T47D (cell line): ENCODE measurements at places on chromosomes 13 and 19.
A peak's percentile ranks its signal among the peaks of the same experiment; 100 is the strongest.

DNA sequence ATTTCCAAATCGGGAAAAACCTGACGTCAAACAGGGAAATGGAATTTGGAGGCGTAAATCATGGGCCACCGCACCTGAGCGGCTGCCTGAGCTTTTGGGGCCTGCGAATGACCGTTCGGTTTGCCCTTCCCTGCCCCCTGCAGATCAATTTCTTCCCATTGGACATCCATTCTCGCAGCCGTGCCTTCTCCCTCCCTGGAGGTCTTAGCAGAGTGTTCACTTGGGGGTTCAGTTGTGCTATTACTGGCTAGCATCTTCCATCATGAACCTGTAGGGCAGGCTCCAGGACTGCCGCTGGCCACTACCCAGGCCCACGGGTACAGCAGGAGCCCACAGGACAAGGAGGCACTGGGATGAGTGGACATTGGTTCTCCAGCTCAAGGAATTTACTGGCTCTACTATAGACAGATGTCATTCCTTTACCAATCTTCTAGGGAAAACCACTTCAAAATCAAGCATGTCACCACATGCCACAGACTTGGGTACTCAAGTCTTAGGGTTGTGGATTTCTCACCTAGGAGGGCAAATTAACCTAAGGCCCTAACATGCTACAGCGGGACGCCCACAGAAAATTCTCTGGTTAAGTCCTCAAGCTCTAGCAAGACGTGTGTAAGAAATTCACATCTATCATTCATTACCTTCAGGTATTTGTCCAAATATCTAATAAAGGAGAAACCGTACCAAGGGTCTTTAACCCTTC lies 75.5 kb downstream of the COL4A1 start:
- no peak for DNase-seq

- no peak for DNase-seq
These were observed 48.6 kb upstream of the PCDH8 start for GRCh38 chr13:52896827-52897659.

DNA sequence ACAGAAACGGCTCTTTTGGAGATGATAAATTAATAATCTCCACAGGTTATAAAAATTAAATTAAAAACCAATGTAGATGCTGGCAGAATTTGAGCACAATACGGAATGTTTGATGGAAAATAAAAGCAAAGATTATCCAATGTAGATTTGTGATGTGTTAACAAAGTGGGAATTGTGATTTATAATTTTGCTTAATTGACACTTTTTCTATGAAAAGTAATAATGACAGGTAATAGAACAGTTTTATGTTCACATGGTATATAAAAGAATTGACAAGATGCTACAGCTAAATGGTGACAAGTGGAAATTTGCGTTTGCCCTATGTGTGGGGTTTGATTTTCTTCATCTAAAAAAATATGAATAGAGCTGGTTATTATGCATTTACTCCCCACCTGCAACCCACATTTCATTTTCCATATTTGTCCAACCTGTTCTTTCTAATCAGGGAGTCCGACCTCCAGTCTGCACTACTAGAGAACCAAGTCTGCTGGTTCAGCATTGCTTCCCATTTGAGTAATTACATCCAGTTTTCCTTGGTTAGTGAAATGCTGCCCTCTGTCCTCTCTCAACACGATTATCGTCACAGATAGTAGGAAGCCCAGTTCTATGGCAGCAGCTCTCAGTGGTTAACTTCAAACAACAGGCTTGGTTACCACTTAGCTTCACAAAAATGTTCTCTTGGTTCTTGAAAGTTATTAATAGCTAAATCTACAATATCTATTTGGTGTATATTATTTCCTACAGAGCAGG lies 61.4 kb upstream of the SLITRK1 start:
- DNase-seq, result peak; percentile 3

- DNase-seq, result no peak
These were observed 3.0 kb downstream of the TM6SF2 start for GRCh38 chr19:19269952-19270694.

DNA sequence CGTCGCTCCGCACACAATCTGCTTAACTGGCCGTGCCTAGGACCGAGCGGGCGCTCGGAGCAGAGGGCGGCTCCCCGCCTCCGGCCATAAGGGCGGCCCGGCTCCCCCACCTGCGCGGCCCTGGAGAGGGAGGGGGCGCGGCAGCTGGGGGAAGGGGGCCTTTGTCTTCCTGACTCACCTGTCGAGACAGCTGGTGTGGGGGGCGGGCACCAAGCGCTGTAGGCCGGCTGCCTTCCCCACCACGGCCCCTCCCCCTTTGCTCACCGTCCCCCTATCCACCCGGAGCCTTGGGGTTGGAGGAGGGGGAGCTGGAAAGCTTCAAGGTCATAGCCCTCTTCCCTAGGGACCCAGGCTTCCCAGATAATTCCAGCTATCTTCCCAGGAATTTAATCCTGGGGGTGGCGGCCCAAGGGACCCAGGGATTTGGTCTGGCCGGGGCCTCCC lies 1.2 kb downstream of the VASP start:
- DNase-seq, result no peak

- DNase-seq, result no peak
These were observed 172.2 kb upstream of the SLC10A2 start for GRCh38 chr13:103238441-103238840.

- DNase-seq, result no peak
These were observed 1.6 kb upstream of the BBC3 start for GRCh38 chr19:47232422-47233211.

GRCh38 chr19:28489776-28490175 lies 723.2 kb downstream of the UQCRFS1 start:
- DNase-seq, result no peak

DNA sequence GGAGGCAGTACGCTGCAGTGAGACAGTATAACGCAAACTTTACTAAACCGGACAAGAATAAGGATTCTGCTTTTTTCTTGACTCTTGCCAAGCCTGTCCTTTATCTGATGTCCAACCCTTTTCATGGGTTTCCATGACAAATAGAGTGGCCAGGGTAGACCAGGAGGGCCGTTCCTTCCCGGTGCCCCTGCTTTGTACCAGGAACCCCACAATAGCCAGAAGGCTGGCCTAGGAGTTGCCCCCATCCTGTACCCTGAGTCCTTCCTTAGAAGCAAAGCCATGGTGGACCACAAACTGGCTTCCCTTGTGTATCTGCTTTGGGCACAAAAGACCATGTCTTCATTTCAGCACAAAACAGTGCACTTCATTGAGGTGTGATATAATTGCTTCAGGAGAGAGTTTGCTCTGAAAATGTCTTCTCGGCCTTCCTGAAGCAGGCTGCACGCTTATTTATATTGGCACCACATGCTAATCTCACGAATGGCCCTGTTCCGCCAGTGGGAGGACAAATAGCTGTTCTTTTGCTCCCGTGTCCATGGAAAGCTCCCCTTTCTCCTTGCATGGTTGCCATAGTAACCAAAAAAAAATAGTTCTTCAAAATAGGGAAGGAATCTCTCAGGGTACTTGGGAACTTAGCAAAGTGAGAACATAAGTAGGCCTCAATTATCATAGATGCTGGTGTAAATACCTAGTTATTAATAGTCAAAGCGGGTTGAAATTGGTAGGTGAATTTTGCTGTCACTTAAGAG lies 222.1 kb downstream of the ZIC5 start:
- DNase-seq, result no peak

DNA sequence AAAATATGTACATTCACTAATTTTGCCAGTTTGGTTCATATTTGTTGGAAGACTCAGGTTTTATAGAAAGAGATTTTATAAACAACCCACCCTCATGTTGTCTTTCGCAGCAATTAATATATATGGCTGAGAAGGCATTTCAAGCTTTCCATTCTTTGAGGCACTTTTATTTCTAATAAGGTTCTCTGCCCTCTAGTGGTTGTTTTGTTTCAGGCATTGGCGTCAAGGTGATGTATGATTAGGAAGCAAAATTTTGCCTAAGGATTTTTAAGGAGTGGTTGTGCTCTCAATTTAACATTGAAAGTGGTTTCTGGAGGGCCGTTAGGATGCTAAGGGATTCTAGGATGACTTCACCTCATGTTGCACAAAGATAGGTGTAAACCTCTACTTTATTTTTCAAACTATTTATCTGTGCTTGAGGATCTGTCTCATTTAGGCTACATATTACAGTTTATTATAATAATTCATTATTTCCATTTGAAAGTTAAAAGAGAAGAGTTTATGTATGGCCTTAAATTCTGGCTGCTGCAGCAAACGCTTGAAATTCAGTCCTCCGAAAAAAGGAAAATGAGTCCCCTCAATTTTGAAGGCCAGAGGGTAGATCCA lies 35.9 kb downstream of the OXGR1 start:
- peak; percentile 53 for DNase-seq

GRCh38 chr19:14473978-14474578 lies 1.1 kb downstream of the PTGER1 start:
- peak; percentile 21 for DNase-seq
